ENCODE measurements at places on chromosomes 3 and 15. TPM values are rescaled to one million over a fixed set of nuclear protein-coding genes. Genes with fewer than 3 reads are reported as not detected.

- H3K27me3 ChIP-seq = no peaks in the 10 kb centered on the region
- H3K36me3 ChIP-seq = no peaks in the 10 kb centered on the region
- peaks cover 9% of the 10 kb centered on the region for H3K4me1 ChIP-seq
- DNase-seq = peak; percentile 55
- peak overlapping the region; percentile 60 for H3K4me3 ChIP-seq
- peak overlapping the region; percentile 43 for H3K27ac ChIP-seq
These were observed 32.4 kb downstream of the C2CD4A start for GRCh38 chr15:62099094-62099601.

DNA sequence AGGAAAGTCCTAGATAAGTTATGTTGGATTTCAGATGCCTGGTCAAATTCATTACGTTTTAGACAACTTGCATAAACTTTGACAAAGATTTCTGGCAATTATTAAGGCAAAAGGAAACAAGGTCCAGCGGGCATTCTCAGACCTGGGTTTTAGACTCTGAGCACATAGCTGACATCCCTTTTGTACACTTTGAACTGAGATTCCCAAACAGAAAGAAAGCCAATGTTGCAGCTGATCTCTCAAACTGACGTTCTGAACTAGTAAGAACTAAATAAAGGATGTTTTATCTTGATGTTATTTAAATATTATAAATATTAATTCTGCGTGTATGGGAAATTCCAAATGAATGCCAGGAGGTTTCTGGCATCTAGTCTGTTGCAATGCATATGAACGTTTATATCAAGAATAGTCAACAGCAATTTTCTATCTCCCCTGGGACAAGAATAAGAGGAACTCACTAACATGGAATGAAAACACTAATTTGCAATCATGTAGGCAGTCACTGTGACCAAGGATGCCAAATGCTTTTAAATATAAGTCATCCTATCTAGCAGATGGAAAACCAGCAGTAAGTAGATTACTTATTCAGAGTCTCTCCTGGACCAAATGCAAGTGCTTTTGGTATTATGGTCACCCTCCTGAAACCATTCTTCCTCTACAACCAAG lies 202.1 kb downstream of the GREM1 start:
- H3K4me1 ChIP-seq = peaks cover 32% of the 10 kb centered on the region
- peak overlapping the region; percentile 97 for H3K27ac ChIP-seq
- H3K36me3 ChIP-seq = no peaks in the 10 kb centered on the region
- H3K4me3 ChIP-seq = peak overlapping the region; percentile 4
- DNase-seq = peak; percentile 85

- H3K4me1 ChIP-seq = peaks cover 18% of the 10 kb centered on the region
- no peak for DNase-seq
- H3K27ac ChIP-seq = peak overlapping the region; percentile 85
These were observed 750 bp downstream of the SLC33A1 start for GRCh38 chr3:155853214-155854140.

DNA sequence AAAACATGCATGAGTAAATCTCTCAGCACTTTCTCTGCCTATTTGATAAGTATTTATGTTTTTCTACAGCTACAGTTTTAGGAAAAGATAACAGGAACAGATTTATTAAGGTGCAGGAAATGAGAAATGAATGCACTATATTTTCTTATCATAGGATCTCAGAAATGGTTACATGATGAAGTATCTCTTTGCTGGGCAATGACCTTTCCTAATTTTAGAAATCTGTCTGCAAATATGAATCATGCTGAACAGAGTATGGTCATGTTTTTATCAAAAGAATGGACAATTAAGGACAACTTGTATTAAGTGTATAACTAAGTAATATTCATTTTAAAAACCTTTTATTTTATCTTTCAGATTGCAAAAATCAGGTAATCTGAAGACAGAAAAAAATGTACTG lies 53.8 kb upstream of the SPPL2A start:
- no peak overlapping the region for H3K27ac ChIP-seq
- peaks cover 2% of the 10 kb centered on the region for H3K27me3 ChIP-seq
- H3K4me1 ChIP-seq = peaks cover 8% of the 10 kb centered on the region
- no peaks in the 10 kb centered on the region for H3K36me3 ChIP-seq

DNA sequence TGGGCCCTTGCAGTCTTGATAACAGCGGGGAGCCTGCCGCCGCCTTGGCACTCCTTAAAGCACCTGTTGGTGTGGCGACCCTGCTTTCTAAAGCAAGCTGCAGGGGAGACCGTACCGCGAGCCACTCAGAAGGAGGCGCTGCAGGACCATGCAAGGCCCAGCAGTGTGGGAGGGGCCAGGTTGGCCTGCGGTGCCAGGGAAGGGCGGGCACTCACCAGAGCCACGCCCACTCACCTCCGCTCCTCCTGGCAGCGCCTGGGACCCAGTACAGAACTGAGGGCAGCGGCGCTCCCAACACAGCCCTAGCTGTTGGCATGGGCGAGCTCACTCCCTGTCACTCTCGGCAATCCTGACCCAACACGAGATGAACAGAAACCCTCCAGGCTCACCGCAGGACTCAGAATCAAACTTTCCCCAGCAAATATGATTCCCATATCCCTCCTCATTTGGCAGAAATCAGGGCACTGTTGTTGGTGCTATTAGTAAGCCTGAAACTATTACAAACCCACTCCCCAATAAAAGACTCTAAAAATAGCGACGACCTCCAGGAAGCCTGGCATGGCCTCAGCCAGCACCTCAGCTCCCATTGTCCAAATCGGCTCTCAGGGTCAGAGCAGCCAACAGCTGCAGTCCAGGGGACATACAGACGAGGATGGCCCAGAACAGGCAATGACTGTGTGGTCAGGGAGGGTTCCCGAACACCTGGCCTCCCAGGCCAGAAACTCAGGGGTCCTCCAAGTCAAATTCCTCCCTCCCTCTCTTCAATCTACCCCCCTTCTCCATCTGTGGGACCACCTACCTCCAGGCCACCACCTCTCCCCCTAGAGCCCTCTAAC lies 77.2 kb downstream of the TBC1D2B start:
- H3K27me3 ChIP-seq = no peaks in the 10 kb centered on the region
- H3K4me1 ChIP-seq = peaks cover 10% of the 10 kb centered on the region
- H3K27ac ChIP-seq = no peak overlapping the region
- no peak overlapping the region for H3K4me3 ChIP-seq
- peaks cover 46% of the 10 kb centered on the region for H3K36me3 ChIP-seq
- DNase-seq = no peak

DNA sequence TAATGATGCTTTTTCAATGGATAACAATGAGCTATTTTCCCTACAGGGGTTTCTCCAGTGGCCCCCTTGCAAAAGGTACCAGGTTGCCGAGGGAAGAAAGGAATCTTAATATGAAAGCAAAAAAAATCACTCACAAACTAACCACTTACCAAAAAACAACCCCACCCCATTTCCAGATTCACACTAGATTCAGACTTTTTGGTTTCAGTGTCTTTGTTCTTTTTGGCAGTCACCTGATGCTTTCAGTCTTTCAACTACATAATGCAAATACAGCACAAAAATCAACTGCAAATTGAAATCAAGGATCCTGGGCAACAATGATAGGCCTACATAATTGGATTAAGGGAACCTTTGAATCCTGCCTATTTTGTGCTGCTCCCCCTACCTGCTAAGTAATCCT lies 71.1 kb upstream of the RAP2B start:
- DNase-seq = no peak
- H3K27me3 ChIP-seq = no peaks in the 10 kb centered on the region
- no peaks in the 10 kb centered on the region for H3K36me3 ChIP-seq
- no peak overlapping the region for H3K4me3 ChIP-seq
- H3K4me1 ChIP-seq = peaks cover 8% of the 10 kb centered on the region
- H3K27ac ChIP-seq = no peak overlapping the region

- H3K27me3 ChIP-seq = no peaks in the 10 kb centered on the region
- H3K36me3 ChIP-seq = no peaks in the 10 kb centered on the region
- no peak overlapping the region for H3K4me3 ChIP-seq
- no peak overlapping the region for H3K27ac ChIP-seq
These were observed 110.9 kb downstream of the EDEM1 start for GRCh38 chr3:5298453-5298852.

GRCh38 chr3:77091809-77092208 lies 51.9 kb downstream of the ROBO2 start:
- H3K4me3 ChIP-seq = no peak overlapping the region
- H3K36me3 ChIP-seq = no peaks in the 10 kb centered on the region
- H3K4me1 ChIP-seq = no peaks in the 10 kb centered on the region

- H3K27ac ChIP-seq = no peak overlapping the region
- peaks cover 69% of the 10 kb centered on the region for H3K36me3 ChIP-seq
- peak; percentile 99 for DNase-seq
- no peak overlapping the region for H3K4me3 ChIP-seq
- H3K4me1 ChIP-seq = peaks cover 12% of the 10 kb centered on the region
These were observed 5.3 kb downstream of the CLK3 start for GRCh38 chr15:74620636-74621545.

- H3K27ac ChIP-seq = no peak overlapping the region
- DNase-seq = no peak
- no peaks in the 10 kb centered on the region for H3K4me1 ChIP-seq
- H3K27me3 ChIP-seq = no peaks in the 10 kb centered on the region
These were observed 1129.3 kb downstream of the NAALADL2 start for GRCh38 chr3:175988401-175988800.

DNA sequence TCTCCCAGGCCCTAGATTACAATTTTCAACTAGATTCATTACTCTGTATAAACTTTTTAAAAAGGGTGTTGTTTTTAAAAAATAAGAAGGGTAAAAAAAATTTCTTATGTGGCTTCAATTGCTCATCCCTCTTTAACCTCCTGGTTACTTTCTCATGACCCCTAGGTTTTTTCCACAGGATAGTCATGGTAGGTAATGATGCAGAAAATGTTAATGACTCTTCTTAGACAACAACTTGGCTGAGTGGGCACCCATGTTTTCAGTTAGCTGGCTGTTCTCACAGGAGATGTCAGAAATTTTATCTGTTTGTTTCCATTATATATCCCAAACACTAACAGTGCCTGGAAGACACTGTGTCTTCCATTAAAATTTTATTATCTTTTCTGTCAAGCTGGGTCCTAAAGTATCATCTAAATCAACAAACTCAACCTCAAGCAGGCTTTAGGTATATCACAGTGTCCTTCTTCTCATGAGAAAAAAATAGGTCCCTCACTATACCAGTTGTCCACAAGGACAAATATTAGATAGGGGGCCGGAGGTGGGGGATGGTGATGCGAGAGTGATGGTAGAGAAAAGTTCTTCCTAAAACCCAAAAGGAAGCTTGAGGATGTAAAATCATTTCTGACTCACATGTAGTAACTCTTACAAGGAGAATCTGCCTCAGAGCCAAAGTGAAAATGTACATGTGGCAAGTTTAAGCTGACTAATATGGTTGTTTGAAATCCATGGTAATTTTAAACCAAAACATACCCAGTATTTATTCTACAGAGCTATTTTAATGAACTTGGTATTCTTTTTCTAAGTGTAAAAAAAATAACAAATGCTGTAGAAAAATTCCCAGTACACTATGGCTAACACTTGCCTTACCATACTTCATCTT lies 43.3 kb downstream of the PLOD2 start:
- no peaks in the 10 kb centered on the region for H3K27me3 ChIP-seq
- H3K27ac ChIP-seq = peak overlapping the region; percentile 91
- H3K4me3 ChIP-seq = no peak overlapping the region
- peaks cover 12% of the 10 kb centered on the region for H3K4me1 ChIP-seq

DNA sequence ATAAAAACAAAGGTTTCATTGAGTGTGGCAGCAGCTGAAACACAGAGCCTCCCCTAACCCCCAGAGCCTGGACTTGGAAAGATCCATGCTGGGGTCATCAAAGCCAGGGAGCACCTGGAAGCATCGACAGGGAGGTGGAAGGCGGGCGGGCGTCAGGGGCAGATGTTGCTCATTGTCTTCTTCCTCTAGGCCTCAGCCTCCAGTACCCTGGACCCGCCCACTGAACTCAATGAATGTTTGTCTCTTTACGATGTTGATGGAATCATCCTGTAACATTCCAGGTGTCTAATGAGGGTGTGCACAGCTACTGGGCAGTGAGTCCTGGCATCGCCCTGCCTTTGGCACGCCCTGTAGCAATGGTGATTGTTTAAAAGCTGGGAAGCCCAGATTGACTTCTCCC lies 9.8 kb downstream of the GP5 start:
- H3K27me3 ChIP-seq = peaks cover 15% of the 10 kb centered on the region
- no peaks in the 10 kb centered on the region for H3K36me3 ChIP-seq
- no peaks in the 10 kb centered on the region for H3K4me1 ChIP-seq
- no peak for DNase-seq

DNA sequence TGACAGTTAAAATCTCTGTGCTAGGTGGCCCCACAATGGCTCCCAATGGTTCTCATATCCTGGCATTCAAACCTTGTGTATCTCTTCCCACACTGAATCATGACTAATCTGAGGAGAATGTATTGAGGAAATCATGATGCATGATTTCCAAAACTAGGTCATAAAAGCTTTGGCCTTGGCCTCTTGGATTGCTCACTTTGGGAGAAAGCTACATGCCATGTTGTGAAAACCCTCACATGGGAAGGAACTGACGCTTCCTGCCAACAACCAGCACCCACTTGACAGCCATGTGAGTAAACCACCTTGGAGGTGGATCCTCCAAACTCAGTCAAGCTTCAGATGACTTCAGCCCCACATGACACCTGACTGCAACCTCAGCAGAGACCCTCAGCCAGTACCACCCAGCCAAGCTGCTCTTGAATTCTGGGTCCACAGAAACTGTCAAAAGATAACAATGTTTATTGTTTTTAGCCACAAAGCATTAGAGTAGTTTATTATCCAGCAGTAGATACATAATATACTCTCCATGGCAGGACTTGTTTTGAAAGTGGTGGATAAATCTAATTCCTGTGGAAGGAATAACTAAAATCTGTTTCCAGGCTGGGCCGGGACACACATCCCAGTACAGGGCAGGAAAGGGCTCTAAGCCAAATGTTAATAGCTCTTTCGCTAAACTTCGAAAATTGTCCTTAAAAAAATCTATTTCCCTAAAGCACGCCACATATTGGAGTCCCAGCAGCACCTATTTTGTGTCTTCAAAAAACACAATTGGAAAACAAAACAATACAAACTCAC lies 1.0 kb upstream of the ZNF620 start:
- H3K4me1 ChIP-seq = peaks cover 21% of the 10 kb centered on the region
- no peaks in the 10 kb centered on the region for H3K36me3 ChIP-seq
- peak overlapping the region; percentile 86 for H3K27ac ChIP-seq
- H3K4me3 ChIP-seq = no peak overlapping the region
- peak; percentile 91 for DNase-seq

DNA sequence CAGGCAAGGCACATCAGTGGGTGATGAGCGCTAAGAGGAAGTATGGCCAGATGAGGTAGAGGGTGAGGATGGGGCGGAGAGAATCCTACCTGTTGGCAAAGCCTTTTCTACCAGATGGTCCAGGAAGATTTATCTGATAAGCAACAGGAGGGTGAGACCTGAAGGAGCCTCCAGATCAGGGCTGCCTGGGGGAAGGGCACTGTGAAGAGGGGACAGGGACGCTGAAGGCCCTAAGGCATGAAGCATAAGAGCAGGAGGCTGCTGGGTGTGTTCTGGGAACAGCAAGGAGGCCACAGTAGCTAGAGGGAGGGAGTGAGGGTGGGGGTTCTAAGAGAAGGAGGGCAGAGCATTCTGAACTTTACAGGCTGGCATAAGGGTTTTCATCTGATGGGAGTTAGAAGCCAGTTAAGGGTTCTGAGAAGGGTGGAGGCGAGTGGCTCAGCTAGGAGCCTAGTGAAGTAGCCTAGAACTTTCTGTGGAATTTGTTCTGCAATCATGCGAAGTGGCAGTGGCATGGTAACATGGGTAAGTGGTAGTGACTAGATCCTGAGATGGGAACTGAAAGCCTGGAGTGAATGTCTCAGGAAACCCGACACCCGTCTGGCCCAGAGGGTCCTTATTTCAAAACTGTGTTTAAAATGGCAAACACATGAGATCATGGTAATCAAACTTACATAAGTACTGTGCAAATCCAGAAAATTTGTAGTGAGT lies 29.9 kb downstream of the CGNL1 start:
- H3K36me3 ChIP-seq = no peaks in the 10 kb centered on the region
- H3K27ac ChIP-seq = no peak overlapping the region
- no peak overlapping the region for H3K4me3 ChIP-seq
- peaks cover 36% of the 10 kb centered on the region for H3K27me3 ChIP-seq
- DNase-seq = no peak

Gene RAB43
- 13.4 TPM for total RNA-seq

Gene SLC28A1
- total RNA-seq = not detected

Gene USF3
- 11.2 TPM for total RNA-seq

Gene NT5DC2
- 45.4 TPM for total RNA-seq

Gene VEPH1
- total RNA-seq = 23.2 TPM
